ENCODE measurements at places on chromosomes 7 and 10.

DNA sequence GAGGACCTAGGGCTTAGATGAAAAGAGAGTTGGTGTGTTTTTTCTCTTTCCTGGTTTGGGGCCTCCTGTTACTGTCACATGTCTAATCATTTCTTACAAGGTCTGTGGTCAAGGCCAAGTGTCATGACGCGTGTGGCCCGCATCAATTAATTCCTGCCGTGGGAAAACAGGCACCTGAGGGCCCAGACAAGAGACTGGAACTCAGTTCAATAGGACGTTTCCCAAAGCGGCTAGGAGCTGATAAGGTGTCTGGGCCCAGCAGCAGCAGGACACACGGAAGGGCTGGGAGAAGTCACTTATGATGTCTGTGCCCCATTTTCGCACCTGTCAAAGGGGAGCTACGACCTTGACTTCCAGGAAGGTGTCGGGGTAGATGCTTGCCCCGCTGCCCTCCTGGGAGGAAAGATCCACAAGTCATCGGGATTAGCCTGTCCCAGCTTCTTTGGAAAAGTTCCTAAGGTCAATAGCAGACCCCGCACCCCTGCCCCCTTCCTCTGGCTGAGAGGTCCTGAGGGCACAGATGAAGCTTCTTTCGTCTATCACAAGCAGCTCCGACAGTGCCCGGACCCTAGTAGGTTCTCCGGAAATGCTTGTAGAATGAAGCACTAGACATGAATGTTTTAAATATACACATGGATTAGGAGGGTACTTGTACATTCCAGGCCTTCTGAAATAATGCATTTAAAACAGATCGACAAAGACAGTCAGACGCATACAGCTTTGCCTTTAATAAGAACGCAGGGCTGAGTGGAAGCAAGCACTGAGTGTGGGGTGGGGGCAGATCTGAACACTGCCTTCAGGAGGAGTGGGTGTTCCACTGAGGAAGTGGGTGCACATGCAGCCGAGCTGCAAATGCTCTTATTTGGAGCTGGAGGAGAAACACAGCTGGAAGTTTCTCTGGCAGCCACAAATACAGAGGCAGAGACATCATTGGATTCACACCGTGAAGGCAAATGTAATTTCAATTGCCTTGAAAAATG, 237.5 kb upstream of the GRB10 start:
- DNase-seq: no peak

GRCh38 chr7:9776900-9777299, 1196.8 kb upstream of the PHF14 start:
- DNase-seq: no peak

- no peak for DNase-seq
These were observed 76.0 kb upstream of the ADO start for GRCh38 chr10:62728479-62728878.

GRCh38 chr7:54141576-54141975, 400.6 kb upstream of the VSTM2A start:
- no peak for DNase-seq

DNA sequence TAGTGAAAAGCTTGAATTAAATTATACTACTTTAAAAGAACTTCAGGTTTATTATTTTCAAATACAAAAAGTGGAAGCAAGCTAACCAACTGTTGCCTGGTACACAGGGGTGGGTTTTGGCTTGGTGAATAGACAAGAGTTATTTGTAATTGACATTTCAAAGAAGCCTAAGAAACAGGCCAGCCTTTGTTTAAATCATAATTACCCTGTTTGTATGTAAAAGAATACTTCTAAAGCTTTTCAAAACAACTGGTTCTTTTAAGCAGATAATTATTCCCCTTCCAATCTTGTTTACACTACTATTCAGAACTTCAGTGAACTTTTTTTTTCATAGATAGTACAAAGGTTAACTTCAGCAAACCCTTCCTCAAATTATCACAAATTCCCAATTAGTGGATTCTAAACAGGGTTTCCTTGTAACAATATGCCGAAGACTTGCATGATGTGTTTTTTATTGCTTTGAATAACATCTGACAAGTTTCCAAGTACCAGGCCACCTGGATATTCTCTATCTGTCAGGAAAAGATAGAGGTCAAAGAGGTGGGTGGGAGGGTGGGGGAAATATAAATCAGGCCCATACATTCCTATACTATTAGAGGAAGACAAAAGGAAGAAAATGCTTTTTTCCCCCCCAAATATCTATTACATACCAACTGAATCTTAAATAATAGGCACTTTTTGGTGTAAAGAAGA, 20.4 kb downstream of the SSMEM1 start:
- no peak for DNase-seq

DNA sequence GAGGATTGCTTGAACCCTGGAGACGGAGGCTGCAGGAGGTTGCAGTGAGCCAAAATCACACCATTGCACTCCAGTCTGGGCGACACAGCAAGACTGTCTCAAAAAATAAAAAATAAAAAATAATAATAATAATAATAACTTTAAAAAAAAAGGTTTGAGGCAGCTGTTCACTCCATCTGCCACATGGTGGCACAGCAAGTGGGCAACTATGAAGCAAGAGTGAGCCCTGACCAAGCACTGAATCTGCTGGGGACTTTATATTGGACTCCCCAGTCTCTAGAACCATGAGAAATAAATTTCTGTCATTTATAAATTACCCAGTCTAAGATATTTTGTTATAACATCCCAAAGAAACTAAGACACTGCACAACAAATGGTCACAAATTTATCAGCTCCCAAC, 14.6 kb upstream of the BRI3 start:
- no peak for DNase-seq

- no peak for DNase-seq
These were observed 132.5 kb downstream of the SLIT1 start for GRCh38 chr10:97053276-97053675.

DNA sequence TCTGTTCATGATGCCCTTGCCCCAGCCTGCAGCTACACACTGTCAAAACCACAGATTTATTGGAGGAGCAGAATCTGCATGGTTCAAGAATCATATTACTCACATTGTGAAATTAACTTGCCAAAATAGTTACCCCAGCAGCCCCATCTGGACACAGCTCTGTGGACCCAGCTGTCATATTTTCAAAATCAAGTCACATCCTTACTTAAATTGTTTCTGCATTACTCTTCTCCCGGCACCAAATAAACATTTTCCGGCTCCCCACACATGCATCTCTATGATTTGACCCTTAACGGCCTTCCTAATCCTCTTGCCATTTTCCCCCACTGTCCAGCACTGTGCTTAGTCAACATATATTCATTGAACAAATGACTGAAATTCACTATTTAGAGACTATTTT, 43.8 kb upstream of the GPR26 start:
- DNase-seq: no peak

DNA sequence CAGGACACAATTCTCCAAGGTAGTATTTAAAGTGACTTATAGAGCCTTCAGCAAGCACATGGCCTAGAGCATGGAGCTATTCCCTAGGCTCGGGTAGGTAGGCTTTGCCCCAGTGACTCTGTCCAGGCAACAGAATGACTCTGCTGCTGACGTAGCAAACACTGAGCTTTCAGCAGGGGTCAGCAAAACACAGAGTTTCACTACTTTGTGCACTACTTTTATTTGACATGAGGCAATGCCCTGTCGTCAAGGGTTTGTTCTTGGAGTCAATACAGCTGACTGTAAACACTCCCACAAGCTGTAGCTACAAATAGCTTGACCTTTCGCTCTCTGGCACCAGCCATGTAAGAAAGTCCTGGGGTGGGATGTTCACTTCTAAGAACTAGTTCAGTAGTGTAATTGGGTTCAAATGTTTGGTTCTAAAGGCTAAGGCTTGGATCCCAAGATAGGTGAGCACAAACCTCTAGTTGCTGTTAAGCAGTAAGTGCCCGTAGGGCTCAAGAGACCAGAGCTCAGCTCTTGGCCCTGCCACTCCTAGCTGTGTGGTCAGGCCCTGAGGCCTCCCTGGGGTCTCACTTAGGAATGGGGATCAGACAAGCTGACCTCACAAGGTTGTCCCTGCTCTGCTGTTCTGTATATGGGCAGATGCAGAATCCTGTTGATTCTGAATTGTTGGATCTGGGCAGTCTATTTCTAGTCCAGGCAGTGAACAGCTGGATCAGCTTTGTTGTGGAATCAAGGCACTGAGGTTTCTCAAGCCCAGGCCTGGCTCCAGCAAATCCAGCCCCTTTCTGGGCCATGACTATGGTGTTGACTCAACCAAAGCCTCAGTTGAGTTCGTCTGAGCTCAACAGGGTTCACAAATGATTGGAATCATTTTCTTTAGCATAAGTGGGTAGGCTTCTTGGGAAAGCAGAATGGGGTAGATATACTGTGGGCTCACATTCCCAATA, 10.7 kb downstream of the NODAL start:
- DNase-seq: no peak

GRCh38 chr10:63976538-63976937, 455.3 kb downstream of the REEP3 start:
- DNase-seq: no peak

- no peak for DNase-seq
These were observed 723.6 kb downstream of the INHBA start for GRCh38 chr7:40979296-40979695.

DNA sequence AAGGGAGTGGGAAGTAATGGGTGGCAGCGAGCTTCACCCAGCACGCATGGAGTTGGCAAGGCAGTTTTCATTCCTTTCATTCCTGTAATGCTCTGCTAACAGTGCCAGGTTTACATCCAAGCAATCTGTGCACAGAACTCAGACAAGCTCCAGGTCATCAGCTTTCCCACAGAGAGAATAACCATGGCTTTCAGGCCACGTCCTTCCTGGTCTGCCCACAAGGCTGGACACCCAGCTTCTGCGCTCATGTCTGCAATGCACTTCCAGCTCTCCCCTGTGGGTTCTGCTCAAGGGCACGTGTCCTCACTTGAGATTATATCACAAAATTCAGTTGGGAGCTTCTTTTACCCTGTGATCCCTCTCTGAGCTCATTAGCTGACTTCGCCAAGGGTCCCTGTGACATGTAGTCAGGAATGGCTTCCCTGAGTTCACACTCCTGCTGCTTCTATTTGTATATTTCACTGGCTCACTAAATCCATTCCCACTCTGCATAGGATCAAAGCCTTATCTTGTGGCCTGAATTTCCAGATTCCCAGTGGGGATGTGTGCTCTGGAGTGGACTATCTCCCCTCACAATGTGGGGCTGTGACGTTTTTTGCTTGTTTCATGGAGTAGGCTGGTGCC, 18.6 kb downstream of the AKR1C2 start:
- no peak for DNase-seq

DNA sequence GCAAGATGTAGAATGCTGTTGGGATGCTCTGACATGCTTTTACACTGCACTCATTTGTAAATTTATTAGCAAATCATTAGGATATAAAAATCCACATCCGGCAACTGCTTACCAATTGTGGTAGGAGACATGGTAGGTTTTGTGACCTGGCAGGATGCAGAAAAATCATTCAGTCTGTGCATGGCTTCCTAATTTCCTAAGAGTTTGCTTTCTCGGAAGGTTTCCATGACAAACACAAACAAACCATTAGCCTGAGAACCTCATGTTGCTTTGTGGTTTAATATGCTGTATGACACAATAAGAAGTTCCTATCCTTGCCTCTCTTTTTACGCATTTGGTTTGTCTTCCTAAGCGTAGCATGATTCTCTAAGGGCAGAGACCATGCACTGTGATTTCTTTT, 14.7 kb upstream of the LMBR1 start:
- DNase-seq: no peak

DNA sequence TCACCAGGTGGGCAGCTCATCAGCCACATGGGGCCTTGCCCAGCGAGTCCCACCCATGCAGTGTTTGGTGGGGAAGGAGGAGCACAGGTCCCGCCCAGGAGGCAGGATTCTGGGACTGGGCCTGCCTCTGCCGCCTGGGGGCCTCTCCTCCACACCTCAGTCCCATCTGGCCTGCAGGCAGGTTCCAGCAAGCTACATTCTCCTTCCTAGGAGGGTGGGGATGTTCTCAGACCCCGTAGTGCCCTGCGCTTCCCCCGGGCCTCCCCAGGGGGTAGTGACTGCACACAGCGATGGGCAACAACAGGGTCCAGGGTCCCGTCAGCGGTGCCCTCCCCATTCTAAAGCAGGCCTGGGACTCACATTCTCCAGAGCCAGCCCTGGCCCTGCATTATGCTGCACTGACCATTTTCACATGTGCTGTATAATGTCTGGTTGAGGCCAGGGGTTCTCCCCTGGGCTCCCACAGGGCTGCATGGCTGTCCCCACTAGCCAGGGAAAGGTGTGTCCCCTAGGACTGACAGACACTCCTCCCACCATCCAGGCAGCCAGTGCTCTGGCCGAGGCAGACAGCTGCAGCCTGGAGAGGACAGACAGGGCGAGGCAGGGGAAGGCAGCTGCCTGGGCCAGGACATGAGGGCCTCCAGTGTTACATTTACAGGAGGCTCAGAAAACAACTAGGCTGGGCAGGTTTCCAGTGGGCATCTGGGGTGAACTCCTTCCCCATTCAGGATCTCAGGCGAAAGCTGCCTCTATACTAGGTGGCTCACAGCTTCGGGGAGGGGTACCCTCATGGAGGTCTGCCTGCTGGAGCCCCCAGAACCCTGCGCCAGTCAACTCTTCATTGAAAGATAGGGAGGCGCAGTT, 9.3 kb downstream of the RASGEF1A start:
- no peak for DNase-seq

DNA sequence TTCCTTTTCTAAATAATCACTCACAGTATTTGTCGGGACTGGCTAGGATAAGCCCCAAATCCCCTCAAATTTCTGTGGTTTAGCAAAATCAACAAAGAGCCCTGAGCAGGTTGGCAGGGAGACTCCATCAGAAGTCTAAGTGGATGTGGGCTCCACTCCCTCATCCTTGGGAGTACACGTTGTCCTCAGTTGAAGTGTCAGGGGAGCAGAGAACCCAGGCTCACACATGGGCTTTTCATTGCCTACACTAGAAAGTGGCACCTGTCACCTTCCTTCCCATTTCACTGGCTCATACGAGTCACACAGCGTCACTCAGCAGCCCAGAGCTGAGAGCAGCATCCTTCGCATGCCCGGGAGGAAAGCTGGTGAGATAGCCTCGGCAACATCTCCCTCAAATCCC, 421.3 kb upstream of the FZD8 start:
- DNase-seq: no peak

- no peak for DNase-seq
These were observed 21.6 kb upstream of the PDCD4 start for GRCh38 chr10:110850099-110850498.

DNA sequence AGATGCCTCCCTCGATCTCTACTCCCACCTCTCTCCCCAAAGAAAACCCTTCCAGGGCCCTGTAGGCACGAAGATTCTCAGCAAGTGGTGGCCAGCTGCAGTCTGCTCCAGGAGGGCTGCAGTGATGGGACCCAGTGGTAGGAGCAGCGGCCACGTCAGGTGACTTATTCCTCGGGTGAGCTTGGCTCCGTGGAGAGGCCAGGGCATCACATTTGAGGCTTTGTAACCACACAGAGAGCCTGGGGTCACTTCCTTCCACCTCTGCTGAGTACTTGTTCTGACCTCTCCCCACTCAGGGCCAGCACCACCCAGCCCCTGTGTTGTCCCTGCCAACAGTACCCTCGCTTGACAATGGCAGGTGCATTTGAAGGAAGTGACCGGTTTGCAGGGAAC, 17.9 kb upstream of the EN2 start:
- DNase-seq: no peak

DNA sequence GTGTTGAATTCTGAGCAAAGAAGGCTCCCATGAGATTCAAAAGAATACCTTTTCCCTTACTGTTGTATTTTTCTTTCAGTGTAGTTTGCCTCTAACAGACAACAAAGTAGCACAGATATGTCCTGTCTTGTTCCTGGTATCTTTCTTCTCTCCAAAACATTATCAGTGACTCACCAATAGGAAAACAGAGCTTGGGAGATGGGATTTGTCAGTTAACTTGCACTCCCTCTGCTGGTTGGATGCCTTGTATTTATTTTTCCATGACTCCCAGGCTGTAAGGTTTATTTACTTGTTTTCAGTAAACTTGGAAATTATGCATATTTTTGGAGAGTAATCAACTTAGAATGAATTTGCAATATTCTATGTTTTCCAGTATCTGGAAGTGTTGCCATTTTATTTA, 129.7 kb downstream of the SAMD9 start:
- no peak for DNase-seq
